Uterine smooth muscle cell (primary cell): ENCODE measurements at places on chromosomes 7 and 10. TPM values are rescaled to one million over a fixed set of nuclear protein-coding genes. Genes with fewer than 3 reads are reported as not detected.

GAD2 gene
- total RNA-seq = not detected in 2 replicates

CARD11 gene
- 0.62 and 1.9 TPM in 2 replicates for total RNA-seq

IDI2 gene
- not detected in 2 replicates for total RNA-seq

PTPN20 gene
- 0.77 and 1.2 TPM in 2 replicates for total RNA-seq

HOGA1 gene
- 0.50 and 0.89 TPM in 2 replicates for total RNA-seq

IL2RA gene
- total RNA-seq = not detected in 2 replicates

COL28A1 gene
- 0.55 and 0.87 TPM in 2 replicates for total RNA-seq

NPFFR1 gene
- not detected in 2 replicates for total RNA-seq

EVX1 gene
- total RNA-seq = under 0.01 TPM in 1 of 2 replicates, not detected in the other

IKZF1 gene
- not detected in 2 replicates for total RNA-seq

LRGUK gene
- 0.12 and 0.22 TPM in 2 replicates for total RNA-seq

CCSER2 gene
- 36.0 and 36.9 TPM in 2 replicates for total RNA-seq

GJD4 gene
- total RNA-seq = 0.12 TPM in 1 of 2 replicates, not detected in the other

FRA10AC1 gene
- 9.5 and 12.5 TPM in 2 replicates for total RNA-seq

DENND2A gene
- 14.9 and 22.5 TPM in 2 replicates for total RNA-seq

TMEM213 gene
- not detected in 2 replicates for total RNA-seq

NPY4R2 gene
- total RNA-seq = not detected in 2 replicates

PTF1A gene
- total RNA-seq = not detected in 2 replicates

GRM3 gene
- not detected in 2 replicates for total RNA-seq

ERVW-1 gene
- not detected in 2 replicates for total RNA-seq

PLEKHS1 gene
- not detected in 2 replicates for total RNA-seq

MXI1 gene
- 9.1 and 25.7 TPM in 2 replicates for total RNA-seq

HOXA5 gene
- 0.66 and 0.75 TPM in 2 replicates for total RNA-seq

ZNF365 gene
- 6.1 and 9.0 TPM in 2 replicates for total RNA-seq

CPA4 gene
- total RNA-seq = 0.77 and 8.2 TPM in 2 replicates

PLXNA4 gene
- total RNA-seq = 0.62 and 1.2 TPM in 2 replicates
